ENCODE measurements at places on chromosomes 3 and 15. TPM values are rescaled to one million over a fixed set of nuclear protein-coding genes. Genes with fewer than 3 reads are reported as not detected.

DNA sequence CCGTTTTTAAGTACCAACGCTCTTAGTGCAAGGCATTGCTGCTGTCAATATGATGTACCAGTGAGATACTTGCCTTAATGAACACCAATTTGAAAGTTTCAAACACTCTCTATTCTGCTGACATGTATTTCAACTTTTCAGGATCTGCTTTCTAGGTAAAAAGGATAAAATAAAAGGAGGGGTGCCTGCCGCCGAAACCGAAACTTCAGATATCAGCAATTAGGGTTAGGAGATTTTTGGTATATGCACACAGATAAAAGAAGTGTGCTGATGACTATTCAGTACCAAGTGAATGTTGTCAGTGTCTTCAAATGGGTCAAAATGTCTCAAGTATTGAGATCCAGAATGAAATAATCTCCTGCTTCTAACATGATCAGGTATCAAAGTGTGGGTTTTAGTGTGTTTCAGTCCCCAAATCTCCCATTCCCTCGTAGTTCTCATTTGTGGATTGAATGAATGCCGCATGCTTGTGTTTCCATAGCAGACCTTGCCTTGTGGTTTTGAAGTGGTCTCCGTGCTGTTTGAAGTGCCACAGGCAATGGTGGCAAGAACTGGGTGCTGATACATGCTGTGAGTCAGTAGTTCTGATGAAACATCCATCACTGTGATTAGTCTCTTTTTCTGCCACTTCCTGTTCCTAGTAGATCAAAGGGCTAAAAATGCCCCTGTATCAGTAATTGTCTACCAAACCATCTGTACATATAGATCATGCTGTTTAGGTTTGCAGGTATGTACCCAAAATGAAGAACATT is 22.5 kb downstream of the CHST14 start:
- DNase-seq, result no peak

DNA sequence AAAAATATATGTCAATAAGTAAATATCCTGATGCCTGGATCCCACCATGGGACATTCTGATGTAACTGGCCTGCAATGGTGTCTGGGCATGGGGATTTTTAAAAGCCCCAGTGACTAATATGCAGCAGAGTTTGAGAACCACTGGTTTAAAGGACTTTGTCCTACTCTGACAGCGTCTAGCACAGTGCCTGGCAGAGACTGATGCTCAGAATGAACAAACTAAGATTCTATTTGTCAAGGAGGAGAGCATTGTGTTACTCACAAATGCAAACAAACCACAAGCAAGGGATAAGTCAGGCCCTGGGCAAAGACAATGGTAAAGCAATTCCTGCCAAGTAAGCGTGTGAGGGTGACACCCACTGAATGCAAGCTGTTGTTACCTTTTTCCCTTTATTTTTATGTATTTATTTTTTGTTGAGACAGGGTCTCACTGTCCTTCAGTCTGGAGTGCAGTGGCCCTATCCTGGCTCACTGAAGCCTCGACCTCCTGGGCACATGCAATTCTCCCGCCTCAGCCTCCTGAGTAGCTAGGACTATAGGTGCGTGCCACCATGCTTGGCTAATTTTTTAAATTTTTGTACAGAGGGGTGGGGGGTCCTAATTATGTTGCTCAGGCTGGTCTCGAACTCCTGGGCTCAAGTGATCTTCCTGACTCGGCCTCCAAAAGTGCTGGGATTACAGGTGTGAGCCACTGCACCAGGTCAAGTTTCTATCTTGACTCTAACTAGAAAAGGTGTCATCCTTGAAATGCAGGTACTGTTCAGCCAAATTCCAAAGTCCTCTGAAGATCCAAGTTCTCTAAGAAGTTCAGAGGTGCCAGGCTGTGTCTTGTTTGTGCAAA is 909 bp upstream of the GPD1L start:
- DNase-seq, result no peak

The POLQ gene
- 1.7 TPM for total RNA-seq

- DNase-seq, result no peak
These were observed 183.3 kb downstream of the PDE8A start for GRCh38 chr15:85164841-85165466.

DNA sequence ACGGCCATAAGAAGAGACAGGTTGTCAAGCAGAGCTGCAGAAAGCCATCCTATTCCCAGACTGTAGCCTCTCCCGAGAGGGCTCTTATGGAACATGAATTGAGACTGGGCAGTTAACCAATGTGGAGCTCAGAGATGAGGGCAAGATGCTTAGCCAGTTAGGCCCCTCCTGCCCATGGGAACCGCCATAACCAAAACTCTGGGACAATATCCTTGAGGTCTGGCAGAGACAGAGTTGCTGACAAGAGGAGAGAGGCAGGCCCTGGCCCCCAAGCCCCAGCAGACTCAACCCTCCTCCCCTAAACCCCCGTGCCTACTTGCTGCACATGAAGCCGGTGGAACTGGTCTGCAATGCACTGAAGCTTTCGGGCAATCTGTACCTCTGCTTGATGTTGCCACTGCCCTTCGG is 4.8 kb downstream of the BMF start:
- DNase-seq, result no peak

DNA sequence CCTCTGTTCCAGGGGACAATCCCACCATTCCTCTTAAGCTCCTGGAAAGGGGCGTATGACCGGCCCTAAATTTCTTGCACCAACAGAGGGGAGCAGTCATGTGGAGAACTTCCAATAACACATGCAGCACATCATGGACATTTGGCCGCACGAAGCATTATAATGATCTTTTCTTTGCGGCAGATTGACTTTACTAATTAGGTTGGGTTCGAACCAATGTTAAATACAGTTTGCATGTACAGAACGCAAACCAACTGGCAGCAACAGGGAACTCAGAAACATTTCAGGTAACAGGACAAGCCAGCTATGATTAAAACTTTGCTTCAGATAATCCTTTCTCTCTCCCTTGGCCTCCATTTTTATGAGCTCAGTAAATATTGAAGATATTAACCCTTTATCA is 100.8 kb upstream of the ADPGK start:
- DNase-seq, result no peak

DNA sequence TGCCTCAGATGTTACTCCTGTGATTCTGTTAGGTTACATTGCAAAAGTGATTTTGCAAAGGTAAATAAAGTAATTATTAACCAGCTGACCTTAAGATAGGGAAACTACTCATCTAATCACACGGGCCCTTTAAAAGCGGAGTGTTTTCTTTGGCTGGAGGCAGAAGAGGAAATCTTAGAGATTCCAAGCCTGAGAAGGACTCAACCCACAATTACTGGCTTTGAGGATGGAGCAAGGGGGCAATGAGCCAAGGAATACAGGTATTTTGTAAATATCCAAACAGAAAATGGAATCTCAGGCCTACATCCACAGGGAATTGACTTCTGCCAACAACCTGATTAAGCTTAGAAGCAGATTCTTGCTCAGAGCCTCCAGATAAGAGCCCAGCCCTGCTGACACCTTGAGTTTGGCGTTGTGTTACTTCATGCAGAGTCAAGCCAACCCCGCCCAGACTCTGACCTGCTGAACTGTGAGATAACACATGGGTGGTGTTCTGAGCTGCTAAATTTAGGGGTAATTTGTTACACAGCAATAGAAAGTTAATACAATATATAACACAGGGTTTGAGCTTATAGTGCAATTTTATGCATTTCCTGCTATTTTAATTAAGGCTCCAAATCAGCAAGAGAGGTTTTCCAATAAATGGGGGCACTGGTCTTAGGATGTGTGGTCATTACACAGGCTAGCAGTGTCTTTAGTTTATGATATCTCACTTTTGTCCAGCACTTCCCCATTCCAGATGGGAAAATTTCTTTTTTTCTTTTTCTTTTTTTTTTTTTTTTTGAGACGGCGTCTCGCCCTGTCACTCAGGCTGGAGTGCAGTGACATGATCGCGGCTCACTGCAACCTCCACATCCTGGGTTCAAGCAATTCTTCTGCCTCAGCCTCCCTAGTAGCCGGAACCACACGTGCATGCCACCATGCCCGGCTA is 19.5 kb downstream of the NFKBIZ start:
- DNase-seq, result no peak

The AP3S2 gene
- total RNA-seq, result 47.7 TPM

DNA sequence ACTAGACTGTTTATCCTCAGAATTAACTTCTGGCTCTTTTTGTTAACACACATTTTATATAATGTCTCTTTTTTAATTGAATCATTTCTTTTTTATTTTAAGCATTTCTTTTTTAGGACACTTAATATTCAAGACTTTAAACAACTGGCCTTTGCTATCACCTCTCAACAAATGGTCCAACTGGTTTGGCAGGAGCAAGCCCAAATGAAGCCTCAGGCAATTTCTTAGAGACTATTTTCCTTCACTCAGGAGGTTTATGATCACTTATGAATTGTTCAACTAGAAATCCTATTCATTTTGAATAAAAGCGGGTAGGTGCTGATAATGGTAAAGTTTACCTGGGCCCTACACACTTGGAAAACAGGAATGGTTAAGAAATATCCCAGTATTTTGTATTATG is 705.6 kb upstream of the GBE1 start:
- DNase-seq, result no peak

DNA sequence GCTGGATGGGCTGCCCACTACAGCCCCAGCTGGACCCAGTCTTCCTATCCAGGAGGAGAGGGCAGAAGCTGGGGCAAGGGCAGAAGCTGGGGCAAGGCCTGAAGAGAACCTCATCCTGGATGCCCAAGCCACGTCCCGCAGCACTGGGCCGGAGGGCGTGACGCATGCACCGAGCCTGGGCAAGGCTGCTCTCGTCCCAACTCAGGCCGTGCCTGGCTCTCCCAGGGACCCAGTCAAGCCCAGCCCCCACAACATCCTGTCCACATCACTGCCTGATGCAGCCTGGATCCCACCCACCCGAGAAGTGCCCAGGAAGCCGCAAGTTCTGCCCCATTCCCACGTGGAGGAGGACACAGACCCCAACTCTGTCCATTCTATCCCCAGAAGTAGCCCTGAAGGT is 22.3 kb downstream of the FBLN2 start:
- DNase-seq, result no peak

GRCh38 chr15:68385240-68385561 is 46.8 kb downstream of the ITGA11 start:
- DNase-seq, result no peak

GRCh38 chr3:129684270-129684669 is 77.8 kb upstream of the PLXND1 start:
- no peak for DNase-seq

The CCR4 gene
- total RNA-seq, result not detected

The ZNF620 gene
- 13.6 TPM for total RNA-seq

GRCh38 chr3:160449636-160450598 is at the start of gene TRIM59:
Gene TRIM59, minus strand, starts transcription at chr3:160449786. Its CDS starts 10,603 bp downstream, at chr3:160439183.
- peak; percentile 64 for DNase-seq

The ESYT3 gene
- total RNA-seq, result 0.31 TPM

- DNase-seq, result no peak
These were observed 65.5 kb upstream of the DCBLD2 start for GRCh38 chr3:98966862-98967546.

The POPDC2 gene
- total RNA-seq, result 0.94 TPM
